ENCODE measurements at places on chromosomes 13 and 19.

- H3K36me3 ChIP-seq, result peaks cover 13% of the 10 kb centered on the region
- no peaks in the 10 kb centered on the region for H3K27me3 ChIP-seq
- no peak overlapping the region for H3K27ac ChIP-seq
Observed at GRCh38 chr13:40961214-40961613, 57.9 kb downstream of the ELF1 start.

- no peaks in the 10 kb centered on the region for H3K4me1 ChIP-seq
- H3K27ac ChIP-seq, result no peak overlapping the region
- H3K4me3 ChIP-seq, result no peak overlapping the region
- DNase-seq, result no peak
- H3K36me3 ChIP-seq, result no peaks in the 10 kb centered on the region
Observed at GRCh38 chr19:35696835-35697234, 7.5 kb upstream of the ZBTB32 start.

GRCh38 chr13:109764045-109764444 is 22.3 kb downstream of the IRS2 start:
- no peak overlapping the region for H3K4me3 ChIP-seq
- DNase-seq, result no peak
- peaks cover 54% of the 10 kb centered on the region for H3K4me1 ChIP-seq

- H3K27ac ChIP-seq, result no peak overlapping the region
- H3K36me3 ChIP-seq, result no peaks in the 10 kb centered on the region
- no peak overlapping the region for H3K4me3 ChIP-seq
- H3K27me3 ChIP-seq, result no peaks in the 10 kb centered on the region
- DNase-seq, result no peak
- H3K4me1 ChIP-seq, result peaks cover 12% of the 10 kb centered on the region
Observed at GRCh38 chr13:79812070-79812850, 331.3 kb downstream of the NDFIP2 start.

DNA sequence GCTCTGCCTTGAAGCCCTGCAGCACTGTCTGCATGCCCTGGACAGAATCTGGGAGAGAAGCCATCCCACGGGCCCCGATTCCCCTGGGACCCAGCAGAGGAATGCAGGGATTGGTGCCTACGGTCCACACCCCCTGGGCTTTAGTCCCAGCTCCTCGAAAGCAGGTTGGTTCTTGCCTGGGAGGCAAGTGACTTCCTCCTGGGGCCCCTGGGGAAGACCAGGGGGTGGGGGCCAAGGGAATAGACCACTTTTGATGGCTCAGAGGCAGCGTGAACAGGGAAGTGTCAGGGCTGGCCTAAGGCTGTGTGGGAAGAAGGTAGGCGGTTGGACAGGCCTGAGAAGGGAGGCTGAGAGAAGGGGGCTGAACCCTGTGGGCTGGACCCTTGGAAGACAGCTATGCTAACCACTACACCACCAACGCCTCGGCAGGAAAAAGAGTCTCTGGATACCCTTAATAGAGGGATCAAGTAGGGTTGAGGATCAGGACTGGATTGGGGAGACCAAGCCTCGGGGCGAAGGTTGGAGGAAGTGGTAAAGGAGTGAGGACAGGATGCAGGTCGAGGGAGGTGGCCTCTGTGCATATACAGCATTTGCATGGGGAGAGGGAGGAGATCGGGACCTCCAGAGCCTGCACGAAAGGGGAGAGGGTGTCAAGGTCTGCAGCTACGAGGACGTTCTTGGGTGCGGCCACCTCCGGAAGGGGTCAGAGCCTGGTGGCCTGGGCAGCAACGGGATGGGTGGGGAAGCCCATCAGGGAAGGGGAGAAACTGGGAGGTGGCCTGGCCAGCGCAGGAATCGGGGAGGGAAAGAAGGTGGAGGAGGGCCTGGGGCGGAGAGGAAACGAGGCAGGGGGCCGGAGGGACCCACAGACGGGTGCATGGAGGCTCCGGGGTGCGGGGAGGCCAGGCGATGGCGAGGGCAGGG is 709 bp downstream of the DPP9 start:
- H3K27ac ChIP-seq, result peak overlapping the region; percentile 94
- H3K4me1 ChIP-seq, result peaks cover 37% of the 10 kb centered on the region
- no peak for DNase-seq

- no peak overlapping the region for H3K27ac ChIP-seq
- no peaks in the 10 kb centered on the region for H3K36me3 ChIP-seq
- no peak for DNase-seq
- peaks cover 4% of the 10 kb centered on the region for H3K4me1 ChIP-seq
Observed at GRCh38 chr13:106700439-106700838, 132.5 kb upstream of the ARGLU1 start.

DNA sequence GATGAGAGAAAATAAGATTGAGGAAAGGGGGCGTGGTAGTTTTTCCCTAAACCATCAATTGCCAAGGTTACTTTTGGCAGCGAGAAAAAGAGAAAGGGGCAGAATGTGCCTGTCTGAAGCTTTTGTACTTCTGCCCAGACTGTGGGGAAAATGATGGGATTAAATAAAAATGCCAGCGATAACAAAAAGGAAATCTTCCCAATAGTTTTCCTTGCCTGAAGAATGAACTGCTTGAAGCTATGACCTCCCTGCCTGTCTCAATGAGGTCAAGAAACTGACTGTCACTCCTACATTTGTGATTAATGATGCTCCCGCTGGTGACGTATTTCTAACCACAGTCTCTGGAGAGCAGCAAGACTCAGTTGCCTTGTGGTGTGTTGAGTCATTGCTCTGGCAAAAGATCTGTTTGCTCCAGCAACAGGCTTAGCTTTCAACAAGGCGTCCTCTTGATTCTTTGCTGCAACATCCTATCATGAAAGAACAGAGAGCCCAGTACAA is 1051.5 kb downstream of the DIAPH3 start:
- H3K36me3 ChIP-seq, result no peaks in the 10 kb centered on the region
- H3K4me3 ChIP-seq, result peak overlapping the region; percentile 61
- peaks cover 22% of the 10 kb centered on the region for H3K4me1 ChIP-seq
- DNase-seq, result no peak
- H3K27me3 ChIP-seq, result no peaks in the 10 kb centered on the region

GRCh38 chr13:25300861-25301346 is 521 bp upstream of the NUP58 start:
- peak overlapping the region; percentile 95 for H3K27ac ChIP-seq
- DNase-seq, result no peak
- H3K4me3 ChIP-seq, result peak overlapping the region; percentile 90
- peaks cover 2% of the 10 kb centered on the region for H3K36me3 ChIP-seq
- peaks cover 19% of the 10 kb centered on the region for H3K27me3 ChIP-seq

- H3K4me3 ChIP-seq, result no peak overlapping the region
- no peaks in the 10 kb centered on the region for H3K4me1 ChIP-seq
- no peaks in the 10 kb centered on the region for H3K36me3 ChIP-seq
- no peak overlapping the region for H3K27ac ChIP-seq
- DNase-seq, result no peak
- H3K27me3 ChIP-seq, result peaks cover 9% of the 10 kb centered on the region
Observed at GRCh38 chr13:111639196-111639705, 318.8 kb downstream of the TEX29 start.

DNA sequence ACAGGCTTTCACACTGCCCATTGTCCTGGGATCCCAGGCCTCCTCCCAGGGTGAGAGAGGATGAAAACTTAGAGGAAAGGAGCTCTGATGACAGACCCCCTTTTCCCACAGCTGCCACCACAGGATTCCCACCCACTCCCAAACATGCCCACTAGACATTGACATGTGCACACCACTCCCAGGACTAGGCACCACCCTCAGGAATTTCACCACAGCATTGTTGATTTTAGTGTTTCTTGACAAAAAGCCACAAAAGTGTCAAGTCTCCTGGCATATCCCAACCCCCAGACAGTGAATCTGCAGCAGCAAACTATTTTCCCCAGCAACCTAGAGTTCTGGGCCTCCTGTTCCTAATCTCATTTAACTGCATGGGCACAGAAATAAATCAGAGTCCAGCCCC is 10.1 kb downstream of the ZNF714 start:
- H3K27me3 ChIP-seq, result no peaks in the 10 kb centered on the region
- H3K27ac ChIP-seq, result peak overlapping the region; percentile 81
- peaks cover 24% of the 10 kb centered on the region for H3K4me1 ChIP-seq
- DNase-seq, result no peak
- no peaks in the 10 kb centered on the region for H3K36me3 ChIP-seq
